ENCODE measurements at places on chromosomes 13 and 19.

DNA sequence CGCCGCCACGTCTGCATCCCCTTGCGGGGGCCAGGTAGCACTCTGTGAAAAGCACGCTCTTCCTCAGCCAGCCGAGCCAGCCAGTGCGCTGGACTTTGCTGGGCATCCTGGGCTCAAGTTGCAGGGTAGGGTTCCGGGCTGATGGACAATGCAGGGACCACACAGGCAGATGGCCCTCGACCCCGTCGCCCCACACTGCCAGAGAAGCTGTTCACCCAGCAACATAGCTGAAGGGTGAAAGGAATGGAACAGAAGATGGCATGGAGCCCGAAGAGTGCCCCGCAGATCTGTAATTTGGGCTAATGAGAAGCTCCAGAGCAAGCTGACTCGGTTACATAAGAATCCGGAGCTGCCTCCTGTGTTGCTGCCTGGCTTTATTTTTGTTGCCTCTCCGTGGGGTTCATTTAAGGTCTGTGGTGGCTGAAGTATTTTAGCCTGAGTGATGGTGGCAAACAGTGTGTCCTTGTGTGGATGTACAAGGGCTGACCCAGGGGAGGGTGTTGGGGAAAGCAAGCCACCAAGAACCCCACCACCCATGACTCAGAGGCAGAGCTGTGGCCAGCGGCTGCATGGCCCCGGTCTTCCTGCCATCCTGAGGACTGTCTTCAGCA, 105.8 kb downstream of the SOX1 start:
- DNase-seq, result no peak

GRCh38 chr13:68176475-68176874, 946.3 kb upstream of the PCDH9 start:
- DNase-seq, result no peak

DNA sequence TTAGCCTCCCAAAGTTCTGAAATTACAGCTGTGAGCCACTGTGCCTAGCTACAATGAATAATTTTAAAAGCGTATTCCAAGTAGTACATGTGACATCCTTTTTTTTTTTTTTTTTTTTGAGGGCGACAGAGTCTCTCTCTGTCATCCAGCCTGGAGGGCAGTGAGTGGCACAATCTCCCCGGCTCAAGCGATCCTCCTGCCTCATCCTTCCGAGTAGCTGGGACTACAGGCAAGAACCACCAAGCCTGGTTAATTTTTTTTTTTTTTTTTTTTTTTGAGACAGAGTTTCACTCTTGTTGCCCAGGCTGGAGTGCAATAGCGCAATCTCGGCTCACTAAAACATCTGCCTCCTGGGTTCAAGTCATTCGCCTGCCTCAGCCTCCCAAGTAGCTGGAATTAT, 3.8 kb upstream of the PRR12 start:
- DNase-seq, result no peak

GRCh38 chr19:15098460-15098859, 8.7 kb upstream of the SYDE1 start:
- no peak for DNase-seq

GRCh38 chr13:28659621-28659970, 666 bp downstream of the POMP start:
- no peak for DNase-seq

DNA sequence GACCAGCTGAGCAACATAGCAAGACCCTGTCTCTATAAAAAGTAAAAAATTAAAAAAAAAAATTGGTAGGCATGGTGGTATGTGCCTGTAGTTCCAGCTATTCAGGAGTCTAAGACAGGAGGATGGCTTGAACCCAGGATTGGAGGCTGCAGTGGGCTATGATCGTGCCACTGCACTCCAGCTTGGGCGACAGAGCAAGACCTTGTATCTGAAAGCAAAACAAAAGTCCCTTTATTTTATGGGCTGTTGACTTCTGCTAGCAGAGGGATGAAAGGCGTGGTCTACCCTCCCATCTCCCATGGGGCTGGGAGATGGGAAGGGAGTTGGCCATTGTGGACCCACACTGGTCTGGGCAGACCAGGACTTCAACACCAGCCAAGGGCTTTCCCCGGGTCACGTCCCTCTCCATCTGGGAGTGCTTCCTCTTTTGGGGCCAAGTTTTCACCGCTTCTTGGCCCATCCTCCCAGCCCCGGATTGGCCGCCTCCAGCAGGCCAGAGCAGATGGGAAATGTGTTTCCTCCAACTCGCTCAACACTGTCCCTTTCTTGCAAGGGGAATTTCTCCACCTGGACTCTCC, 2.2 kb upstream of the TNFSF9 start:
- no peak for DNase-seq

- no peak for DNase-seq
Observed at GRCh38 chr19:58531034-58531840, 11.6 kb upstream of the ZBTB45 start.

GRCh38 chr19:31825134-31826094, 476.2 kb upstream of the TSHZ3 start:
- DNase-seq, result no peak

GRCh38 chr19:45508861-45509691, 1.8 kb downstream of the VASP start:
- peak; percentile 58 for DNase-seq

GRCh38 chr13:37615276-37615675, 16.7 kb upstream of the POSTN start:
- no peak for DNase-seq

- no peak for DNase-seq
Observed at GRCh38 chr13:23349161-23349897, 84.2 kb downstream of the SACS start.

DNA sequence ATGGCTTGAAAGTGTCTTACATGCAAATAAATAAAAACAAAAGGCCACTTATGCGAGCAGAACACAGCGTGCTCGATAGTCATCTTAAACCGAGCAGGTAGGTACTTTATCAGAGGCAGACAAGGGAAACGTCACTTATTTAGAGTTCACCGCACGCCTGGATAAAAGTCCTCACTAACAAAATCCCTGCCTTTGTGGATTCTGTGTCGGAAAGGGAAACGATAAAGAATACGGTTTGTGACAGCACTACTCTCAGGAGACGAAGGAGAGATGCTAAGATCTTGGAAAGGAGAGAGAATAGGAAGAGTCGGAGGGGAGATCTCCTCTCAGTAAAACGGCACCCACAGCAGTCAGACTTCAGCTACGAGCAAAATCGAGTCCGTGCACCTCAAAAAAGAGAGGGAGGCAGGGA, 581 bp downstream of the RCBTB1 start:
- DNase-seq, result no peak

DNA sequence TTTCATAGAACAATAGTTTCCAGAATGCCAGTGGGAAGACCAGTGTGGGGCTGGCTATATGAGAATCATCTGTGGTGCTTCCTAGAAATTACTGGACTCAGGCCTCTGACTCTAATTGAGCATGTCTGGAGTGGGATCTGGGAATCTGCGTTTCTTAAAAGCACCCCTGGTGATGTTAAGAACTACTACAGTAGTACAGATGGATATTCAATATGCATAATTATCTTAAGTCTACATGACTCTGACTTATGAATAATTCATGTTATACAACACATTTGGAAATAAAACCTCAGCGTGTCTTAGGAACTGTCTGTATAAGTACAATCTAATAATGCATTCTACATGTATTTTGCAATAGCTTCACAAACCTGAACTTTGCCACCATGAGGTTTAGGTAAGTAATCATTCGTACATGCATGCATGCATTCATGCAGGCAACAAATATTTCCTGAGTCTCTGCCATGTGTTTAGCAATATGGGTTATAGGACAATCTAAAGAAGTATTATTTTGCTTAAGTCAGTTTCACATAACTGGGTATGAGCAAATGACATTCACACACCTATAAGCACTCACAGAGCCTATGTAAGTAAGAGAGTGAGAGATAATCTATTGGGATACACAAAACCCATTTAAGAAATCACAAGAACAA, 62.0 kb downstream of the EPSTI1 start:
- DNase-seq, result no peak

DNA sequence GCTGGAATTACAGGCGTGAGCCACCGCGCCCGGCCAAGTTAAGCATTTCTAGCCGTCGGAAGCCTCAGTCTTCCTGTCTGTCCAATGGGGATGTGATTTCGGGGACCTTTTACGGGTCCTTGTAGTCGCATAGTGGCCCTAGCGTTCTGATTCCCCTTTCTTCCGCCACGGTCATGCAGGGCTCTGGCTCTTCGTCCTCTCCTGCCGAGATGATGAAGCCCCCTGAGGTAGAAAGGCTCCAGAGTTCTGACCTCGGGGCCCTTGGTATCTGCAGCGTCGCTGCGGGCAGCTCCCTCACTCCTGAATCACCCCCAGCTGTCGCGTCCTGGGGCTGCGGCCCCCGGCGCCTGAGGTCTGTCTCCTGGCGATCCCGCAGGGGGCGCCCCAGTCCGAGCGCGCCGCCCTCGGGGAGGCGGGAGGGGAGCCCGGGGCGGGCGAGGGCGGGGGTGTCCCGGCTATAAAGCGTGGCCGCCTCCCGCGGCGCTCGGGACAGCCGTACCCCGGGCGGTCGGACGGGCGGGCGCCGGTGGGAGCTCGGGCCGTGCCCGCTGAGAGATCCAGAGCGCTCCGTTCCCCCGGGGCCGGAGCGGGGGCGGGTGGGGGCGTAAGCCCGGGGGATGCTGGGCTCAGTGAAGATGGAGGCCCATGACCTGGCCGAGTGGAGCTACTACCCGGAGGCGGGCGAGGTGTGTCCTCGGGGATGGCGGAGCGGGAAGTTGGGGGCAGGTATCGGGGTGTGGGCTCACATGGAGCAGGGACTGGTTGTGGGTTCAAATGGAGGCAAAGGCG, at the start of gene FOXA3:
Gene FOXA3, plus strand, starts transcription at position 487 of the 789 bp plus-strand sequence. Its CDS starts 131 bp downstream, at position 618.
- no peak for DNase-seq

- DNase-seq, result no peak
Observed at GRCh38 chr13:99013951-99014350, 36.1 kb upstream of the DOCK9 start.

- no peak for DNase-seq
Observed at GRCh38 chr13:51004111-51004865, 94.7 kb downstream of the RNASEH2B start.

DNA sequence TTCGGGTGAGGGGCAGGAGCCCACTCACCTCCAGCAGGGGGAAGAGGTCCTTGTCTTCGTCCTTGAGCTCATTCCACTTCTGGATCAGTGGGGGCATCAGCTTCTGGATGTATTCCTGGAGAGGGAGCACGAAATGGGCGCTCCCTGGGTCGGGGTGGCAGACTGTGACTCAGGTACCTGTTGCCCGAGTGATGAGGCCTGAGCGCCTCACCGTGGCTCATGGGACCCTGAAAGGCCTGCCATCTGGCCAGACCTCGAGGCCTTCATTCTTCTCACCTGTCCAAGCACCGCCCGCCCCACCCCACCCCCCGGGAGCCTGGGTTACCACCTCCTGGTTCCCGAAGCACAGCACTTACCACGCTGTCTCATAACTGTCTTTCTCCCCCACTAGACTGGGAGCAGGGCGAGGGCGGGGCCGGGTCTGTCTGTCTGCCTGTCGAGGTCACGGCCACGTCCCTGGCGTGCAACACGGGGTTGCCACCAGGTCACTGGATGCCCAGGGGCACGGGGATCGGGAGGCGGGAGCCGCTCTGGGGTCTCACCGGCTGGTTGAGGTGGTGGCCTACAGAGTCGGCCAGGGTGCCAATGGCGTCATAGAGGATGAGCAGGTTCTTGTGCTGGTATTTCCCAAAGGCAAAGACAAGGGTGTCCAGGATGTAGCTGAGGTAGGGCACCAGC, 9.4 kb upstream of the FBXW9 start:
- no peak for DNase-seq

DNA sequence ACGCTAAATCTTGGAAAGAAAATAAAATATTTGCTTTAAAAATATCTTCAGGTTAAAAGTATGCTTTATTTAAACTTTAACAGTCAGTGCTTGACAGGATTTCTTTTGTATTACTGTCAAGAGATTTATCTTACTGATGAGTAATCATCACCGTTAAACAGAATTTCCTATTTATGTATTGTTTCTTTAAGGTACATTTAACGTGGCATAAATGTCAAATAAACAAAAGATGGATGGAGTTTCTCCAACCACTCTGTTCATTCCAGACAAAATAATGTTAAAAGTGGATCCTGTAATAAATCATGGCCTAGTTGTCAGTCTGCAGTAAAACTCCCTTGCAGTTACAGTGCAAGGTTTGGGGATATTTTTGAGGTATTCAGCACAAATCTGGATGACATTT, 298.3 kb downstream of the DIAPH3 start:
- DNase-seq, result no peak

DNA sequence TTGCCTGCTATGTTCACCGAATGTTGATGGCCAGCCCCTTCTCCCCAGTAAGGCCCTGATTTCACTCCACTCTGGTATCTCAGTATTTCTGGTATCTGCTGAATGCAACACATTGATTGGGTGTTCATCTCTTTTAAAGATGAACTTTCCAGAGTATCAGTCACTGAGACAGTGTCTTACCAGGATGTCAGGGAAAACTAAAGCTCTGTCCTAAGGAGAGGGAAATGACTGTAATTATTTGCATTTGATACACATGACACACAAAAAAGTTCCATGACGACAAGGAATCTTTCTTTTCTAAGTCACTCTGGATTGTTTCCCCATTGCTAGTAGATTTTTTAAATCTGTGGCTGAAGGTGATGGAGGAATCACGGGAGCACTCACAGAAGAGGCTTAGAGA, 2.2 kb downstream of the GPC5 start:
- DNase-seq, result no peak

Data from SW 1271 (cell line).